ENCODE measurements at places on chromosomes 11 and 22.

- DNase-seq, result no peak
Measured at GRCh38 chr22:44003405-44004103, 20.5 kb upstream of the PARVB start.

GRCh38 chr22:25223269-25223850 lies 3.9 kb downstream of the CRYBB2 start:
- DNase-seq, result no peak

DNA sequence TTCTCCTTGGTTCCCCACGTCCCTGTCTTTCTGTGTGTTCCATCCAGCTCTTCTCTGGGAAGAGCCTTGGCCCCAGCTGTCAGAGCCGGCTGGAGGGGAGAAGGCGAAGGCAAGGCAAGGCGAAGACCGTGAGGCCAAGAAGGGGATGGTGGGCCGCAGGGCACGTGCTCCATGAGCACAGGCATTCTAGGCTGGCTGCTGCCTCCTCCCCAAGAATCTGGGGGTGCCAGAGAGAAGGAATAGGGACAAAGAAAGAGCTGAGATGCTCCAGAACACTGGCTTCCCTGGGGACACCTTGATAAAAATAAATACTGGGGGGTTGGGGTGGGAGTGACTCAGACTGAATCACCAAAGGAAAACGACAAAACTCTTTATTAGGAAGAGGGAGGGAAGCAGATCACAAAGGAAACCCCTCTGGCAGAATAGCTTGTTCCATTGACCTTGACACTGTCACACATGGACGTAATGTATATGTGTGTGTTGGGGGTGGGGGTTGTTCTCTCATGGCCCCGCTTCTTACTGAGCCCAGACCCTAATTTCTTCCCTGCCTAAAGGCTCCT lies 52.5 kb downstream of the NECTIN1 start:
- DNase-seq, result no peak

GRCh38 chr11:2815762-2816496 lies 69.6 kb downstream of the CDKN1C start:
- no peak for DNase-seq

DNA sequence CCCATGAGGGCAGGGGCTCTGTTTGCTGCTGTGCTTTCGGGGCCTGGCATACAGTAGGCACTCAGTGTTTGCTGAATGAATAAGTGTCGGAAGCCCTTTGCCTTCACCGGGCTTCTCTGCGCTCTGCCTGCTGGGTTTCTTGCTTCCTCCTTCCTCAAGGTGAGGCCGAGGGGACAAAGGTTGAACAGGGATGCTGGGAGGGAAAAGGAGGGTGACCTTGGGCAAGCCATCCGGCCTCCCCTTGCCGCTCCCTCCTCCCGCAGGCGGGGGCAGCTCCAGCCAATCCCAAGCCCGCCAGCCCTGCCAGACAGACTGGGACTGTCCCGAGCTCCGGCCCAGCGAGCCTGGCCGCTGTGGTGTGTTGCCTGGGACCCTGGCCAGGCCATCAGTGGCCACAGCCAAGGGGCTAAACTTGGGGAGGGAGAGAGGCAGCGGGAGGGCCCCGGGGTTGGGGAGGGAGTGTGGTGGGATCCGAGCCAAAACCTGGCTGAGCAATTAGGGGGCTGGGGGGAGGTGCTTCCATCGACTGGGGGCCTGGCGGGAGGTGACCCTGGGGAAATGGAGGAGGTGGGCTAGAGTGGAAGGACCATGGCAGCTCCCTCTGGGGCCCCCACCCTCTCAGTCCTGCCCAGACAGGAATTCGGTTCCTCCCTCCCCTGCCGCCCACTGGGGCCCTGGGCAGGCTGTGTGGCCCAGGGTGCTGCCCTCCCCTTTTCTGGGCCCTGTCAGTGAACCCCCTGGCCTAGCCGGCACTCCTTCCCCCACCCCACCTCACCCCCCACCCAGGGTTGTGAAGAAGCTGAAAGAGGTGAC lies 3.4 kb upstream of the RCOR2 start:
- DNase-seq, result no peak

DNA sequence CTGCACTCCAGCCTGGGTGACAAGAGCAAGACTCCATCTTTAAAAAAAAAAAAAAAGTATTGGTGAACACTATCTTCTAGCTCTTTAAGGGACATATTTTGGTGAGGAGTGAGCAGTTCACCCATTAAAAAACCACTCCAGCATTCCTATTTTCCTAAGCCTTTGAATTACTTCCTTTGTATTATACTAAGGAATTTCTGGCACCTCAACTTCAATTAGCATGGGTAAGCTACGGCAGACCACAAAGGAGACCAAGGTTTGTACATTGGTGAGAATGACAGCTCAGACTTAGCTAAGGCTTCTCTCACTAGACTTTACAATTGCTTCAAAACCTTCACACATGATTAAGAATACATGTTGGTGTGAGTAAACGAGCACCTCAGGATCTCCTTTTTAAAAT lies 57.0 kb upstream of the BIRC3 start:
- DNase-seq, result no peak

DNA sequence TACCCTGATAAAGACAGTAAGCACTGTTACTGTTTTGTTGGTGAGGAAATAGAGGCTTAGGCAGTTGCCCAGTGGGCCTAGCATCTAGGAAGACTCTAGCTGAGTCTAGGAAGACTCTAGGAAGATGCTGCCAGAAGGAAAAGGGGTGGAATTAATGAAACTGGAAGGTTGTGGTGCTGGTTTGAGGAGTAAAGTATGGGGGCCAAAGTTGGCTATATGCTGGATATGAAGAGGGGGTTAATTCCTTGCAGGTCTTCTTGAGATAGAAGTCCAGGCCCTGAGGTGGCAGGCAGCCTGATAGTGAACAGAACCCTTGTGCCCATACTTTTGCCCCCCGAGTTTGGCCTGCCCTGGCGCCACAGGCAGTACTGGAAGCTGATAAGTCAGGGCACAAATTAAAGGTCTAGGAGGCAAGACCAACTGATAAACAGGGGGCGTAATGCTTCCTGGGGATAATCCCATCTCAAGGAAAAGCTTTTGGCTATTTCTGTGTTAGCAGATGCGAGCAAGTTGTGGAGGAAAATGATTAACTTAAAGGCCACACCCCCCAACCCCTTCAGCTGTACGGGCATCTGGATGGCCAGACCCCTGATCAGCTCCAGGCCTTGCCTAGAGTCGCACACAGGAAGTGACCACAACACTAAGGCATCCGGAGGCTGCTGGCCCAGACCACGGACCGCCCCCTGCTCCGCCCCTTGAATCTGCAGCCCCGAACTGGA lies 3.1 kb downstream of the ILK start:
- DNase-seq, result no peak

- DNase-seq, result peak; percentile 9
Measured at GRCh38 chr11:14499178-14499559, 442 bp downstream of the COPB1 start.

DNA sequence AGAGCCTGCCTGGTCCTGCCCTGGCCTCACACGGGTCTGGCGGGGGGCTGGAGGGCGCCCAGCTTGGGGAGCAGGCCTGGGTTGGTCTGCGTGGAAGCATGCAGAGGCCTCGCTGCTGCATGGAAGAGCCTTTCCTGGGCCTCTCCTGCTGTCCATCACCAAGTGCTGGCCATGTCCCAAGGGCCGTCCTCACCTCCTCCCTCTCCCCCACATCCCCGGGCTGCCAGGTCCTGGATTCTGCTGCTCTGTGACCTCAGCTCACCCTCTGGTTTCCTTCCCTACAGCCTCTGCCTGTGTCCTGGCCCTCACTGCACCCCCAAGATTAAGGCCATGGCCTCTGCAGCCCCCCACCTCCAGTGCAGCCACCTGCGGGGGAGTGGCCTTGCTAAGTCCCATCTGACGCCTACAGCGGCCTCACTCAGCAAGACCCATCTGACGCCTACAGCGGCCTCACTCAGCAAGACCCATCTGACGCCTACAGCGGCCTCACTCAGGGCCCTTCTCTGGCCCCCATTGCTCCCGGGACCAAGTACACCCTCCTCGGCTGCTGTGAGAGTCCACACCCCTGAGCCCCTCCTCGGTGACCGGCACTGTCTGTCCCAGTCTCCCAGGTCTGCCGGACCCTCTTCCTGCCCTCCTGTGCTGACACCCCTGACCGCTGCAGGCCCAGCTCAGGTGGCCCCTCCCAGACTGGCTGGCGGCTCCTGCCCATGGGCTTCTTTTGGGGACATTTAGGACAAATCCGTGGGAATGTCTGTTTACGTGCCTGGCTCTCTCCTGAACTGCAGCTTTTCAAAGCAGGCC lies 119.5 kb upstream of the B3GAT1 start:
- DNase-seq, result no peak

DNA sequence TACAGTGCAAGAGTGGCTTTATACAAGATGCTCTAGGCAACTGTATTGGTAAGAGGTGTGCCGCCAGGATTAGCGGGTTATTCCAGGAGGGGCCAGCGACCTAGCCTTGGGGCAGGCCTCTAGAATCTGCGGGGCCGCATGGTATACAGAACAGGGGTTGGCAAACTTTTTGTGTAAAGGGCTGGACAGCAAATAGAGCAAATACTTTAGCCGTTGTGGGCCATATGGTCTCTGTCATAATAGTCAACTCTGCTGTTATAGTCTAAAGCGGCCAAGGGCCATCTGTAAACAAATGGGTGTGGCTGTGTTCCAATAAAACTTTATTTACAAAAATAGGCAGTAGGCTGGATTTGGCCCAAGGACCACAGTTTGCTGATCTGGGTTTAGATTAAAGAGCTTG lies 32.6 kb downstream of the FBLN1 start:
- DNase-seq, result no peak

DNA sequence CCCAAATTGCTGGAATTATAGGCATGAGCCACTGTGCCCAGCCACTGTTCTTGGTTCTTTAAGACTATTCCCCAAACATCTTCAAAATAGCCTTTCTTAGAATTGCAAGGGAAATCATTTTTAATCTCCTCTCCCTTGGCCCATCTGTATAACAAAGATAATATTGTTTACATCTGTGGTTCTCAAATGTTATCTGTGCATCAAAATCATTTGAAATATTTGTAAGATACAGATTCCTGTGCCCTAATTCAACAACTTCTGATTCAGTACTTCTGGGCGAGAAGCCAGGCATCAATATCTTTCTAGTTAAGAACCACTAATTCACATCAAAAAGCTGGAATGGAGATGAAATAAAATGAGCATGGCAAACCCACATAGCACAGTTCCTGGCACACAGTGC lies 83.0 kb downstream of the TMPRSS5 start:
- no peak for DNase-seq

- DNase-seq, result no peak
Measured at GRCh38 chr22:35135165-35135564, 69.2 kb downstream of the ISX start.

DNA sequence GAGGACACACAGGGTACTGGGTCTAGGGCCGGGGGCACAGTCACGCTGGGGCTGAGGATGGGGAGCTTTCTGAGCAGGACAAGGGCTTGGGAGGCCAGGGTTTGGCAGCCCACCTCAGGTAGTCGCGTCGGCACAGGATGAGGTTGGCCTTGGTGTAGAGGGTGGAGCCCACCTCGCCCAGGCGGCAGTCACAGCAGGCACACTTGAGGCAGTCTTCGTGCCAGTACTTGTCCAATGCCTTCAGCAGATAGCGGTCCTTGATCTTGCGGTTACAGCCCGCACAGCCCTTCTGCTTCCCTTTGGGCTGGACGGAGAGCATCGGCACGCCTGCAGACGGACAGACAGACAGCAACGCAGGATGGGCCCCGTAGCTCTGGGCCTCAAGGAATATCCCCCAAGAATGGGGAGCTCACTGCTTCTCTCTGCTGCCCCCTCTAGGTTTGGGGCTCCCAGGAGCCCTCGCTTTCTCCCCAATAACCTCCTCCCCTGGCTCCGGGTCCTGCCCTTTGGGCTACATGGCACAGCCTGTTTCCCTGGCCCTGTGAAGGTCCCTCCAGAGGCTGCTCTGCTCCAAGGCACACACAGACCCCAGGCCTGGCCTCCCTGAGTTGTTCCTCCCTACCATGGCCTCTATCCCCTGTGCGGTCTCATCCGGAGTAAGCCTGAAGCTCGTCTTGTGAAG lies 33.4 kb downstream of the LMO1 start:
- no peak for DNase-seq

DNA sequence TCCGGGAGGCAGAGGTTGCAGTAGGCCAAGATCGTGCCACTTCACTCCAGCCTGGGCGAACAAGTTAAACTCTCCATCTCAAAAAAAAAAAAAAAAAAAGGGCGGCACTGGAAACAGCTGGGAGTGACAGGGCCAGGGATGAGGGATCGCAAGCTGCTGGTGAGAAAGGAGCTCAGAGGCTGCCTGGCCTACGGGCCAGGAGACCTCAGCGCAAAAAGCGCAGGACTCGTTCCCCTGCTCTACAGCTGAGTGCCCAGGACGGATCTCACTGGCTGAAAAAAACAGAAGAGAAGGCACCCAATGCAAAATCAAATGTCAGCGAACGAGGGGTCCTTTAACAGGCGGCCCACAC lies 650 bp upstream of the NUP50 start:
- DNase-seq, result no peak

All from stimulated activated CD8-positive, alpha-beta memory T cell treated with anti-CD3 and anti-CD28 coated beads, Interleukin-7, amount 100 ng/mL, for 24 hours (primary cell).